Activated CD8-positive, alpha-beta T cell treated with anti-CD3 and anti-CD28 coated beads for 36 hours (primary cell): ENCODE measurements at places on chromosomes 2 and 18. TPM values are rescaled to one million over a fixed set of nuclear protein-coding genes. Genes with fewer than 3 reads are reported as not detected.

DNA sequence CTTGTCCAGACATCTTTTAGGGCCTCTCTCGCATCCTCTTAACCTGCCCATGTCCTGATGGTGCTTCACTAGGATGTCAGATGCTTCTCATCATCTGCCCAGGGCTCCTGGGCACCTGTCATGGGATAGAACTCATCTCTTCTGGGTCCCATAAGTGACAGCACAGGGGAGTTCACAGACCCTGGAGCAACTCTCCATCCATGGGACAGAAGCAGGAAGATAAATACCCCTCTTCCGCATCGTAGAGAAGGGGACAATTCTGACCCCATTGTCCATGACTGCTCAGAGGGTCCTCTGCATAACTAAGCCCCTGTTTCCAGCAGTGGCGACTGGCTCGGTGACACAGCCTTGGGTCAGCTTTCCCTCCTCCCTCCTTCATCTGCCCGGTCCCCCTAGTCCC, 82.3 kb downstream of the TWIST2 start:
- no peak for DNase-seq

GRCh38 chr2:98149333-98149697, 62.3 kb downstream of the VWA3B start:
- peak; percentile 32 for DNase-seq

- peak; percentile 10 for DNase-seq
Observed at GRCh38 chr2:46643951-46644350, 164.6 kb downstream of the TMEM247 start.

DNA sequence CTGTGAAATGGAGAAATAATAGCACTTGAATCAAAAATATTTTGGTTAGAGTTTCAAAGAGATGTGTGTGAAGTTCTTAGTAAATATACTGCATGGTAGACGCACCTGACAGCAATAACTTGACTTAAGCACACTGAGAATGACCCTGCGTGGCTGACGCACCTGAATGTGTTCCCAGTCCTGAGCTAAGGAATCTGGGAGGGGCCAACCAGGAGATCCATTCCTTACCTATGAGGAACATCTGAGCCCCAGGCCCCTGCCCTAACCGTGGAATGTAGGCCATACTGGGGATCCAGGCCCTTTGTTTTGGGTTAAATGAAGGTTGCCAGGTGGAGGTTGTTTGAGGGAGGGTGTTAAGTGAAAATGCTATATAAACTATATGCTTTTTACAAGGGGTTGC, 284.4 kb downstream of the RBM43 start:
- DNase-seq: no peak

DNA sequence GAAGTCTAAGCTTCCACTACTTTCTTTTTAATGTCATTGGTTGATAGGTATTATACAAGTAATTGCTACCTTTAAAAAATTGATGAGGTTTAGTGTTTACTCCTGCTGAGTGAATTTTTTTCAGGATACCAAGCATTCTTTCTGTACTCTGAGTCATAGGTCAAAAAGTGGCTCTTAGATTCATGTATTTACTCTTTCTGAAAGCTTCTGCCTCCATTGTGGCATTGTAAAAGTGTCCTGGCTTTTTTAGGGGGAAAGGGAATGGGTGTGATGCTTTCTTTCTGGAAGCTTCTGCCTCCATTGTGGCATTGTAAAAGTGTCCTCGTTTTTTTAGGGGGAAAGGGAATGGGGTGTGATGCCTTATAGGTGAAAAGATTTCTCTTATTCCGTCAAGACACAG, 286.5 kb downstream of the LPIN1 start:
- DNase-seq: no peak

GRCh38 chr18:32771871-32772580, 797 bp downstream of the KLHL14 start:
- DNase-seq: no peak

- DNase-seq: no peak
Observed at GRCh38 chr2:61096438-61096837, 30.8 kb downstream of the SANBR start.

DNA sequence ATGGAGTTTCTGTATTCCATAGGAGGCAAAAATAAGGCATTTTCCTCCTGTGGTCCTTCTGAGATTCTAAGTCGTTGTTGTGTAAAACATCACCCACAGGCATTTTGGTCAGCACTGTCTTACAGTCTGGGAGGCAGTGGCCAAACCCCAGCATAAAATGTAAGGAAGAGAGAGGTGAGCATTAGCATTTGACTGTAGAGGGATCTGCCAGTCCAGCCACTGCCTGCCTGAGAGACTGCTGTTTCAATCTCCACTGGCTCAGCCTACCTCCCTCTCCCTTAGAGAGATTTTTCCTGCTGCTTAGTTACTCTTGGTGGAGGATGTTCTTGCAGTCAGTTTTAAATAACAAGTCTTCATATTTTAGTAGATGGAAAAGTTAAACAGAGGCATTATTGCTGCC, 77.0 kb downstream of the ARHGEF33 start:
- DNase-seq: no peak

DNA sequence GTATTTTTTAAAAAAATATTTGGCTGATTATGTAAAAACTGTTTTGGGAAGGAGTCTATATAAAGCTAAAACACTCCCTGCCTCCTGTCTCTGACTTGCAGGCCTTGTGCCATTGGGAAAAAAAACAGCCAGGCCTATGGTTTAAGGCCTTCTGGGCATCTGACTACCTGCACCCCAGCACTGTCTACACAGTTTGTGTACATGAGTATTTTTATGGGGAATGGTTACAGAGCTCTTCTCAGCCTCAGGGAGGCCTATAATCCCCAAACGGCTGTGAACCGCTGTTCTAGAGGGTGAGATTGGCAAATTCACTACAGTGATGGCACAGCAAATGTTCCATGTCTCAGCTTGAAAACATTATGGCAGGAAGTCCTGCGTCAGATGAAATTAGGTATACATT, 96.1 kb downstream of the LTBP1 start:
- no peak for DNase-seq

DNA sequence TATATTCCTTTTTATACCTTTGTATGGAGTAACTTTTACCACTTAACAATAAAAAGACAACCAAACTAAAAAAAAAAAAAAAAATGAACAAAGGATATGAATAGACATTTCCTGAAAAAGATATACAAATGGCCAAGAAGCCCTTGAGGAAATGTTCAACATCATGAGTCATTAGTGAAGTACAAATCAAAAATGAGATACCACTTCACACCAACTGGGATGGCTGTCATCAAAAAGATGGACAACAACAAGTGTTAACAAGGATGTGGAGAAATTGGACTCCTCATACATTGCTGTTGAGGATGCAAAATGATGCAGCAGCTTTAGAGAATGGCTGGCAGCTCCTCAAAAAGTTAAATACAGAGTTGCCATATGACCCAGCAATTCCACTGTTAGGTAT, 22.6 kb upstream of the SCYGR2 start:
- no peak for DNase-seq

- no peak for DNase-seq
Observed at GRCh38 chr18:56659111-56659510, 8.0 kb downstream of the WDR7 start.

- DNase-seq: peak; percentile 44
Observed at GRCh38 chr2:88199912-88200682, 30.0 kb downstream of the THNSL2 start.

GRCh38 chr2:166154685-166155338, 27.0 kb upstream of the SCN1A start:
- DNase-seq: no peak

DNA sequence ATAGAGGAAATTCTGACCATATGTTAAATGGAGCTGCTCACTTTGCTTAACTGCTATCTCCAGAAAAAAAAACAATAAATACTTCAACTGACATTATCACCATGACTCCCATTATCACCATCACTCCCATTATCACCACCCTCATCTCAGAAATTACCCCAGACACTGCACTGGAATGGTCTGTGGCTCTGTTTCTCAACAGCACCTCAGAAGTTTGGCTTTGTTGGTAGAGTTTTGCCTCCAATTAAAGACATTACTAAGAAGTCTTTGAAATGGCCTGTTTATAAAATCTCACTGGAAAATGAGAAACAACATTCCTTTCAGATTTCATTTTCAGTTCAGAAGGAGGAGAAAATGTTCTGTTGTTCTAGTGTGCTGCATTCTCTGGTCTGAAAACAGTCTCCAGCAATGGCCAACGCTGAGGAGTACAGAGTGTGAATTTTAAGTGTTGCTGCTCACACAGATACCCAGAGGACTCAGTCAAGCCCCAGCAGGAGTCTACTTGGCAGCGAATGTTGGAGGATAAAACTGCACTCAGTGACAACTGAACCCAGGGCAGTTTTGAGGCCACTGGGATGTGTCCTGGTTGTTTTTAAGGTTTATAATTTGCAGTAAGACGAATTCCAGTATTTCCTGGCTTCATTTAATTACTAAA, 364.5 kb upstream of the CDH2 start:
- DNase-seq: no peak

DNA sequence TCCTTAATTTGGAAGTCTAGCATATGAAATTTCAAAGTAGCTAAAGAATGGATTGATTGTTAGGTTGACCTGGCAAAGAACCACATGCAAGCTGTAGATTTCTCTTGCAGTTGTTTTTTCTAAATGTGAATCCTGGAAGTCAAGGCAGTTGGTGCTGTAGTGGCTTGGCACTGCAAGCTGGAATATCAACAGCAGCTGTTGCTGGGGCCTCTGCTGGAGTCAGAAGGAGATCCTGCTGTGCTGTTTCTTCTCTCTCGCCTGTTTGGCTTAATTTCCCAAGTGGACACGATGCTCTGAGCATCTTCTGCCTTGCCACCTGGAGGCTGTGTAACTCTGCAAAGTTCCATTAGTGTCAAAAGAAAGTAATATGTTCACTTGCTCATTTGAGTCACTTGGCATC, 12.6 kb downstream of the PIK3C3 start:
- DNase-seq: no peak

DNA sequence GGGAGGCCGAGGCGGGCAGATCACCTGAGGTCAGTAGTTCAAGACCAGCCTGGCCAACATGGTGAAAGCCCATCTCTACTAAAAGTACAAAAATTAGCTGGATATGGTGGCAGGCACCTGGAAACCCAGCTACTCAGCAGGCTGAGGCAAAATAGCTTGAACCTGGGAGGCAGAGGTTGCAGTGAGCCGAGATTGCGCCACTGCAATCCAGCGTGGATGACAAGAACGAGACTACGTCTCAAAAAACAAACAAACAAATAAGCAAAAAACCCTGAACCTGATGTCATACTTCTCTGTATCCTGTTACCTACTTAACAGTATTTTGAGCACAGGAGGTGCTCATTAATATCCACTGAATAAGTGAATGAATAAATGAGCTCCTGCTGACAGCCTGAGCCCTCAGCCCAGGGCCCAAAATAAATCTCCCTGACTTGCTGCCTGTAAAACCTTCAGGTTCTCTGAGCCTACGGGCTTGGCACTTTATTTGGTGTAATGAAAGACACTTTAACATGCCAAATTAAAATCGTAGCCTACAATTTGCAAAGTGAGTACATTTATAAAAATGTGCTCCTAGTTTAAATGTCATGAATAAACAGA, 215.1 kb downstream of the ZNF385B start:
- no peak for DNase-seq

- DNase-seq: peak; percentile 76
Observed at GRCh38 chr2:128736689-128737545, 418.2 kb upstream of the HS6ST1 start.

DNA sequence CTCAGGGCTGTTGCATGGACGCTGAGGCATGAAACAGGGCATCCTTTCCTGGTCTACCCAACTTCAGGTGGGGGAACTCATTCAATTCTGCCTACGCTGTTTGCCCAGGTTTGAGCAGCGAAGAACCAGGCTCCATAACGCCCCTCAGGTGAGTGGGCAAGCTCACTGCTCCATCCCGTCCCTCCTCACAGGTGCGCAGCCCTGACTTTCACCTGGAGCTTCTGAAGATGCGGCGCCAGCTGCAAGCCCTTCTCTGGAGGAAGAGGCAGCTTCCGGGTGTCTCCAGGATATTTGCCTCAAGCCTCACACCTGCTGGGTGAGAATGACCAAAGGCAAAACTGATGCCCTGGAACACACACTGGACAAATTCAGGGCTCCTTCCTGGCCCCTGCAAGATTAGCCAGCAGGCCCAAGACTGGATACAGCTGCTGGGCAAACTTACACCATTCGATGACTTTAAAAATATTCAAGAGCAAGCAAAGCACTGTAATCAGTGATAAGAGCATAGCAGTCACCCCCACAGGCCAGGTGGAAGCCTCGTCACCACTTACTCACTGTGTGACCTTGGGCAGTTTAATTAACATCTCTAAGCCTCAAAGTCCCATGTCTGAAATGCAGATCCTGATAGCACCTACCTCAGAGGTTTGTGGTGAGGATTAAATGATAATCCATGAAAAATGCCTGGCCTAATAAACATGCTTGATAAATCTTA, 97.7 kb downstream of the GYPC start:
- no peak for DNase-seq

DNA sequence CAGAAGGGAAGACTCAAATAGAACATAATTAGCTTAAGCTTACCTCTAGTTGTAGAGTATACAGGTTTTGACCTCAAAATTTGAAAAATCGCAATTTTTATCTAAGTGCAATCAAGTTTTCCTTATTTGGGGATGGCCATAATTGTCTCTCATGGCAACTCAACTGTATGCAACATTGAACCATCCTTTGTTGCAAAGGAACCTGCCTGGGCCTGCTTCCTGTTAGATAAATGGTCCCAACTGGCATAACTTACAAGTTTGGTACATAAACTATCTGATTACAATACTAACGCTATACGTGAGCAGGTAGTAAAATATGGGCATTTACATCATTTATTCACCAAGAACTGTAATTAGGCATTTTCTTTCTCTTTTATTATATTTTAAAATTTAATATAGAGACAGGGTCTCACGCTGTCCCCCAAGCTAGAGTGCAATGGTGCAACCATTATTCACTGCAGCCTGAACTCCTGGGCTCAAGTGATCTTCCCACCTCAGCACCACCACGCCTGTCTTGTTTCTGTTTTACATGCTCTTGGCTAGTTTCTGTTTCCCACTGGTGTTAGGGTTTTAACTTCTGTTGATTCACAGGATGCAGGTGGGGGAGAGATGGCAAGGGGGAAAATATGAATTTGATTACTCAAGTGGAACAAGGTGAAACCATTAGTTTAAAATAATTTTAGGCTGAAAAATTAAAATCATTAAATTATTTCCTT, 55.3 kb upstream of the B3GNT2 start:
- DNase-seq: peak; percentile 4

DNA sequence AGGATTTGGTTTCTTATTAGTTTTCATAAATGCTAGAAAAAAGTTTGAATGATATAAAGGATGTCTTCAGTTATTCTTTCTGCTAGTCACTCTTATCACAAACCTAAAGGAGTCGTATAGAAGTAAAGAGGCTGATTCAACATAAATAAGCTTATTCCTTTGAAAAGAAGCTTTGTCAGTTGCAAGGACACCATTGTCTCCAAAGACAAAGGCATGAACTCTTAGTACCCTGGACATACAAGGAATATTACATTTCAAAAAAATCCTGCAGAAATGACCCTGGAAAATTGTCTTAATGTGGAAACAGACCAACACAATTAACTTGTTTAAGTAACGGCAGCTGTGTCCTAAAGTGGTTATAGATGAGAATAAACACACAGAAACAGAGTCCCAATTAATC, 528.0 kb downstream of the CPS1 start:
- no peak for DNase-seq

Gene AKAIN1
- total RNA-seq: not detected

Gene ATG16L1
- 22.1 TPM for total RNA-seq

Gene DHRS9
- total RNA-seq: not detected

Gene DNAJC10
- total RNA-seq: 42.2 TPM

Gene FTCDNL1
- total RNA-seq: 2.0 TPM

Gene ADRA2B
- total RNA-seq: 0.29 TPM

Gene OSBPL1A
- total RNA-seq: 3.1 TPM

Gene DSC2
- total RNA-seq: not detected
